H7 (cell line): ENCODE measurements at places on chromosomes 7 and 10. TPM values are rescaled to one million over a fixed set of nuclear protein-coding genes. Genes with fewer than 3 reads are reported as not detected.

- DNase-seq = no peak
Measured at GRCh38 chr10:117960345-117960935, 86.3 kb downstream of the RAB11FIP2 start.

DNA sequence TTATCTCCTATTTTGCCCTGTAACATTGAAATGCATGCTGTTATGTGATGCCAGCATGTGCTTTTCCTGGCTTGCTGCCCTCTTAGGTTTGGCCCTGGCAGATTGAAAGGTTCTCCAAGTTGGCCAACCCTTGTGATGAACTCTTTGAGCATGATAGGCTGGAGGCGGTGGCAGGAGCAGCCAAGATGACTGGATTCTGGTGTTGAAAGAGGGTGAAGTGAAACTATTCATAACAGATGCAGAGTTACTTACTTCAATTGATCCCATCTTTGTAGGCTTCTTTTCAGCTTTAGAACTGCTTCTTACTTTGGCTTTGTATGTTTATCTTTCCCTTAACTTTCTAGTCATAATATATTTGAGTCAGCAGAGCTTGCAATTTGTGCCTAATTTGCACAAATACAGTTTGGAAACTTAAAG is 57.6 kb downstream of the BICC1 start:
- DNase-seq = no peak

DNA sequence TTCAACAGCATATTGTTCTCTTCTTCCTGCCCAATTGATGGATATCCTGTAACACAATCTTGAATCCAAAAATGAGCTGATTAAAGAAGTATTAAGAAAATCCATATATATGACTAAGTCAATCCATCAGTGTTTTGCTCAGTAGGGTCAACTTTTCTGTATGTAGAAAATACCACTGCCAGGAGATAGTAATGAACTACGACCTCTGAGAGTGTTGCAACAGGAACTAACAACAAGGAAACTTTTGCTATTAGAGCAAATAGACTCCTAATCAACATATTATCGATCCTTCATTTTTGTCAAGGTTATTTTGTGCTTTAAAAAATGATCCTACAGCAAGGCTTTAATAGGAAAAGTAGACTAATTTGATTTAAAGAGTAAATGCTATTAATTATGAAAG is 405.3 kb upstream of the ETV1 start:
- DNase-seq = no peak

TRPV5 gene
- not detected in 2 replicates for total RNA-seq

CALCR gene
- total RNA-seq = 1.4 and 4.0 TPM in 2 replicates

GRCh38 chr10:104273899-104274575 is 5.1 kb downstream of the GSTO2 start:
- no peak for DNase-seq

SLC16A9 gene
- total RNA-seq = 4.1 and 5.7 TPM in 2 replicates

DNA sequence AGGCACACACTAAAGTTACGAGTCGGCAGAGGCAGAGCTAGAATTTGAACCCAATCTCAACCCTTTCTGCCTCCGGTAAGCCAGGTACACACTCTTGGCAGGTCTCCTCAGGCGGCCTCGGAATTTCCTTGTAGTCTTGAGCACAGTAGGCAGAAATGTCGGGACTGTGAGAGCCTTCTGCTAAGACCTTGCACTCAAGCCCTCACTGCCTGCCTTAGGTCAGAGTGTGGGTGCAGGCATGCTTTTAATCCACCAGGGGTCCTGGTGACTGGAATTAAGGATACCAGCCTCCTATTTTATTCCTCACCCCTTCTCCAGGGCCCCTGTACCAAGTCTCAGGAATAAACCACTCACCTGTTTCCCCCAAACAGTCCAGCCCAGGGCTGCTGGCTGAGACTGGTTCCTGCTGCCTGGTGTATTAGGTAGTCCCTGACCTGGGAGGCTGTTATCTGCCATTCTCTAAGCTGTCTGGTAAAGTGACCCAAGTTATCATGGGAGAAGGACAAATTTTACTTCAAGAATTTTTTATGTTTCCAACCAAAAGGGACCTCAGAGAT is 855 bp downstream of the ATP6V1F start:
- DNase-seq = peak; percentile 89

GRM8 gene
- 1.1 and 2.1 TPM in 2 replicates for total RNA-seq
